Stimulated activated CD8-positive, alpha-beta memory T cell treated with anti-CD3 and anti-CD28 coated beads, Interleukin-4, amount 100 ng/mL, for 4 hours (primary cell): ENCODE measurements at places on chromosomes 3 and 15.
A peak's percentile ranks its signal among the peaks of the same experiment; 100 is the strongest.

- no peak for DNase-seq
These were observed 165.4 kb downstream of the MBNL1 start for GRCh38 chr3:152434142-152434541.

GRCh38 chr15:52155878-52156277 is 35.3 kb downstream of the GNB5 start:
- DNase-seq: no peak

DNA sequence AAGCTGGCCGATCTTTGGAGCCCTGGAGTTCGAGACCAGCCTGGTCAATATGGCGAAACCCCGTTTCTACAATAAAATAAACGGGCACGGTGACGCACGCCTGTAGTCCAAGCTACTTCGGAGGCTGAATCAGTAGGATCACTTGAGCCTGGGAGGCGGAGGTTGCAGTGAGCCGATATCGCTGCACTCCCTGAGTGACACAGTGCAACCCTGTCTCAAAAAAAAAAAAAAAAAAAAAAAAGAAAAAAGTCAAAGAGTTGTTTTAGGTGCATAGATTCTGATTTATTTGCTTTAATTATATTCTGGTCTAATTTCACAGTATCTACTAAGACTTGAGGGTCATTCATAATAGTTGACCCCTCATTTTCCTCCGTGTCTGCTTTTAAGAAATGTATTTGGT is 1.7 kb downstream of the ARL13B start:
- DNase-seq: no peak

DNA sequence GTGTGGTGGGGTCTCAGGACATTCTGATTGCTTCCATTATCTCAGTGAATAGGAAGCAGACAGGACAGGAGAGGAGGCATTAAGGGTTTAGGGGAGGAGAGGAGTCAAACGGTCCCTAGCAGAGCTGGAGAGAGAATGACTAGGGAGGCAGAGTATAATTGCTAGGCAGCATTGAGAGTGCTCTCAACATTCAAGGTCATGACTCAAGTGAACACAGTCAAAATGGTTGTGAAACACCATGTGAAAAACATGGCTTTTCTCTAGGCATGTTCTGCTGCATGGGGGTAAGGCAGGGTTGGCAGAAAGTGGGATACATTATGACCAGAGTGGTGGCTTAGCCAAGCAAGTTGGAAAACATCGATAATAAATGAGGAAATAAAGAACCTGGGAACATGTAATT is 19.5 kb upstream of the HRH1 start:
- no peak for DNase-seq

GRCh38 chr3:46665763-46666452 is 27.6 kb downstream of the ALS2CL start:
- DNase-seq: no peak

DNA sequence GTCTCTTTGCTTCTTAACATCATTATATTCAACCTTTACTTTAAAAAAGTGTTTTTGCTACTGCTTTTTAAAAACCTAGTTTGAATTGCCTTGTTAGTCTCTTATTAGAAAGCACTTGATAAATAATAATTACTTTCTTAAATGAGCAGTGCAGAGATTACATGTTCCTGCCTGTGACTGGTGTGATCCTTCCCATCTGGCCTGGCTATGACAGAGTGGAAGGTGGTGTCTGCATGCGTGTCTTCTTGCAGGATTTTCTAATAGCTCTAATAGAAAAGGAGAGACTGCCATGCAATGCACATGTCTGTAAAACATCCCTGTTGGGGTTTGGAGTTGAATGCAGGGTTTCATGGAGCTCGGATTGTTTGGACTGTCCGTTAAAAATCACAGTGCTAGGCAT is 425.8 kb upstream of the TPM1 start:
- no peak for DNase-seq

- DNase-seq: no peak
These were observed 5.3 kb upstream of the CALML4 start for GRCh38 chr15:68210409-68210756.

- DNase-seq: no peak
These were observed 28.3 kb downstream of the SRP14 start for GRCh38 chr15:40010686-40011085.

- no peak for DNase-seq
These were observed 6.2 kb downstream of the RPL22L1 start for GRCh38 chr3:170863816-170864215.

DNA sequence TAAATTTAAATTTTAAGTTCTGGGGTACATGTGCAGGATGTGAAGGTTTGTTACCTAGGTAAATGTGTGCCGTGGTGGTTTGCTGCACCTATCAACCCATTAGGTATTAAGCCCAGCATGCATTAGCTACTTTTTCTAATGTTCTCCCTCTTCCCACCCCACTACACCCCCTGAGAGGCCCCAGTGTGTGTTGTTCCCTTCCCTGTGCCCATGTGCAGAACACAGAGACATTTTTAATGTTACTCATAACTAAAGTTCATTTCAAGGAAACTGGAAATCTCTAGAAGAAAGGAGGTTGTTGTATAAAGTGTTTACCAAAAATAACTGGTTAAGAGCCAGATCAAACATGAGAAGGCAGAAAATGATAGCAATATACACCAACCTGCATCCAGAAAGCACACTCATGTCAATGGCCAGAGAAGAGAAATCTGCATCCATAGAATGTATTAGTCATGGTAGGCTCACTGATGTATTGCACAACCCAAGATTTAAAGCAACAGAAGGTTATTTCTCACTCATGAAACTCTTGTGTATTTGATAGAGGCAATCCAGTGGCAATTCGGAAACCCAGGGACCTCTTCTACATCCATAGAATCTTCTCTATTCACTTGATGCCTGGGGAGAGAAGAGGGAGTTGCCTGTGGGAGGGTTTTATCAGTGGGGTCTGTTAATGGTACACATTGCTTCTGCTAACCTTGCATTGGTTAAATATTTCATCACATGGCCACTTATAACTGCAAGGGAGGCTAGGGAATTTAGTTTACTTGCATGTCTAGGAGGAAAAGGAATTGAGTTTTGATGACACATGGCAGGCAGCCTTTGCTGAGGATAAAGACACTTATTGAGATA is 321.9 kb upstream of the RASGRP1 start:
- DNase-seq: no peak

- no peak for DNase-seq
These were observed 205.5 kb downstream of the STAG1 start for GRCh38 chr3:136546720-136547119.

DNA sequence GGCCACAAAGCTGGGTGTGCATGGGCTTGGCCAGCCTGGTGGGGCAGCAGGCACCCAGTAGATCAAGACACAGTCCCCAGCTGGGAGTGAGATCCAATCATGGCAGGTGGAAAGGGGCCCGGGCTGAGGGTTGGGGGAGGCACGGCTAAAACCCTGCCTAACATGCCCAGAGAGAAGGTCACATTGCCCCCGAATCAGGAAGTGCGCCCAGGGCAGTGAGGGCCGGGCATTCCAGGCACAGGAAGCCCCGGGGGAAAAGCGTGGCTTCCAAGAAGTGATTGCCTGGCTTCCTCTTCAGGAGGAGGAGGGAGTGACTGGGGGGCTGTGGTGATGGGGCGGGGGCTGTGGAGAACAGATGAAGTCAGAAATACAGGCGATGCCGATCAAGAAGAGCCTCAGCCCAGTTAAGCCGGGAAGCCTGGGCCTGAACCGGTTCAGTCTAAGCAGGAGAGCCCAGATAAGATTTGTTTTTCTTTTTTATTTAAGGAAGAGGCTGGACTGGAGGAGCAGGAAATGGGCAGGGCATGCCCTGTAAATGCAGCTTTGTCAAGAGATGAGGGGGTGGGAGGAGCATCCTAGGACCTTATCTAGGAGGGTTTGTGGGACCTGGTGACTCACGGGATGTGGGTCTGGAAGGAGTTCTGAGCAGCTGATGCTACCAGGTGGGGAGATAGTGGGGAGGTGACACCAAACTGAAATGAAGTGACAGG is 83.9 kb downstream of the CHSY1 start:
- peak; percentile 34 for DNase-seq

GRCh38 chr15:33021806-33022389 is 172.6 kb downstream of the FMN1 start:
- no peak for DNase-seq

DNA sequence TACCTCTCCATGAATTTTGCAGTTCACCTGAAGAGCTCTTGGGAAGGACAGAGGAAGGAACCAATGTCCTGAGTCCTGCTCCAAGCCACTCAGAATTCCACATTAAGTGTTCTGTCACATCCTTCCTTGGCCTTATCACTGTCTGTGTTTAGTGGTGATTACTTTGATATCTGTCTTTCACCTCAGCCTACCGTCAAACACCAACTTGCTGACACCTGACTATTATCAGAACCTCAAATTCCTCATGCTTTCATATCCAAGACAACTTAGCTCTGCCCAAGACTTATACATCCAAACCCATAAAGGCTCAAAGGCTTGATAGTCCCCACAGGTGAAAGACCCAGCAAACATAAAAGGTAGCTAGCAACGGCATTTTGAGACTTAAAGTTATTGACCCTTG is 280.0 kb downstream of the MEX3B start:
- no peak for DNase-seq

DNA sequence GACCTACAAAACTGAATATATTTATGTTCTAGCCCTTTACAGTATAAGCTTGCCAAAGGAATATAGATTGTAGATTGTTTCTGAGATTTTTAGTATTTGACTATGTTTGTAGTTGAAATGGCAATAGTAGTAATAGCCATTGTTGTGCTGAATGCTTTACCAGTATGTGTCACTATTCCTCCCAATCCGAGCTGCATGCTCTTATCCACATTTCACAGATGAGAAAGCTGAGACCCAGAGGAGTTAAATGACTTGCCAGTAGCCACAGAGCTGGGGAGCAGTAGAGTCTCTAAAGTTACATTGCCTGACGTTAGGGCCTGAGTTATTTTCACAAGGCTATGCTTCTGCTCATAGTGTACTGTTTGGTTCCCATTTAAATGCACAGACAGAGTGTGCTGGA is 3.3 kb upstream of the GLB1 start:
- no peak for DNase-seq

DNA sequence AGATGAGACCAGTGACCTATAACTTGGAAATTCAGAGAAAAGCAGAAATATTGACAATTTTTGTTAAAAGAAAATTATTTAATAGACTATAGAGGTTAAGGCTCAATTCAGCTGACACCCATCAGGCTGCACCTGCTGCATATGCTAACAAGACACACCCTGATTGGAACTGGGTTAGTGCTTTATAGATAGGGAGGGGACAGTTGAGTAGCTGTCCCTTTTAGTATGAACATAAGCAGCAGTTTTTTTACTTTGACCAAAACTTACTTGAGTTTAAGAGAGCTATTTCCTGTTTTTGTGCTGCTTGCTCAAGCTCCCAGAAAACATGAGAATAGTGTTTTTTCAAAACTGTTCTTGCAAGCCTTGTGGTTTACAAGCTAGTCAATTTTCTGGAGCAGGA is 292.6 kb downstream of the LRRC3B start:
- no peak for DNase-seq

DNA sequence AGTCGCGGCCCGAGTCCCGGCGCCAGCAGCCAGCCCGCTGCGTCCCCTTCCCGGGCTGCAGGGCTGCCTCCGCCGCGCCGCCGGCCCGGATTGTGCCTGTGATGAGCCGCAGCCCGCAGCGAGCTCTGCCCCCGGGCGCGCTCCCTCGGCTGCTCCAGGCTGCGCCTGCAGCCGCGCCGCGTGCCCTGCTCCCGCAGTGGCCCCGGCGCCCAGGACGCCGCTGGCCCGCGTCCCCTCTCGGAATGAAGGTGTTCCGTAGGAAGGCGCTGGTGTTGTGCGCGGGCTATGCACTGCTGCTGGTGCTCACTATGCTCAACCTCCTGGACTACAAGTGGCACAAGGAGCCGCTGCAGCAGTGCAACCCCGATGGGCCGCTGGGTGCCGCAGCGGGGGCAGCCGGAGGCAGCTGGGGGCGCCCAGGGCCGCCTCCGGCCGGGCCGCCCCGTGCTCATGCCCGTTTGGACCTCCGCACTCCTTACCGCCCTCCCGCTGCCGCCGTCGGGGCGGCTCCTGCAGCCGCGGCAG is 1.2 kb downstream of the CHST2 start:
- DNase-seq: peak; percentile 7

GRCh38 chr15:69706353-69707097 is 253.9 kb downstream of the RPLP1 start:
- DNase-seq: no peak

- DNase-seq: no peak
These were observed 94.8 kb downstream of the SLC9A9 start for GRCh38 chr3:143753456-143753855.

DNA sequence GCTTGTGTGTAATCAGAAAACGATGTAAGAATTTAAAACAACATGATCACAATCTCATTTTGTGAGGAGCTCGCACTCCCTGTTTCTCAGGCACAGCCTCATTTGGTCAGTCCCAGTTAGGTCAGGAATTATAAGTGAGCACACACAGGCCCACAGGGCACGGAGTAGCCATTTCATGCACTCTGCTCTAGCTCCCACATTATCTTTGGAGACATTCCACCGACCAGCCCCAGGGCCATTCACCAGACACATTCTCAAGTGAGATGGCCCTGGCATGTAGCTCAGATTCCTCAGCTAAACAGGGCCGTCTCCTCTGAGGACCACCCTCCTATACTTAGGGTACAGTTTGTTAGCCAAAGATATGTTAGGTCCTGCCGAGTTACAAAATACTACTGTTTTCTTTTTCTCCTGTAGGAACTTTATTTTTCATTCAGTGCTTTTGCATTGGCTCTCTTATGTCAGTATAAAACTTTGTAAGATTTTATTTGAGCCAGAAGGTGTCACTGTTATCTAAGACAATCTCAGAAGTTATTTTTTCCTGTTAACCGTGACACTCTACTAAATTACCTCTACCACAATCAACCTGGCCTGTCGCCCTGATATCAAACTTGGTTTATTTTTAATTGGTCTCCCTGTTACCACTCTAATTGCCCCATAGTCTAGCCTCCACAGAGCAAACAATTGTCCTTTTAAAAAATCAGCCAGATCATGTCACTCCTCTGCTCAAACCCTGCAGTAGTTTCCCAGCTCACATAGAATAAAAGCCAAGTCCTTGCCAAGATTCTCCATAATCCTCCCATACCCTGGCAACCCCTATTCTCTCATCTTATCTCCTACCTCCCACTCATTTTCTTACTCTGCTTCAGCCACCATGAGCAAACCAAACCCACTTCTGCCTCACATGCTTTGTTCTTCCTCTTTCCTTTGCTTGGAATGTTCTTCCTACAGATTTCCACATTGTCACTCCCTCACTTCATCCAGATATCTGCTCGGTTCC is 105.7 kb downstream of the PPP2R3A start:
- no peak for DNase-seq

DNA sequence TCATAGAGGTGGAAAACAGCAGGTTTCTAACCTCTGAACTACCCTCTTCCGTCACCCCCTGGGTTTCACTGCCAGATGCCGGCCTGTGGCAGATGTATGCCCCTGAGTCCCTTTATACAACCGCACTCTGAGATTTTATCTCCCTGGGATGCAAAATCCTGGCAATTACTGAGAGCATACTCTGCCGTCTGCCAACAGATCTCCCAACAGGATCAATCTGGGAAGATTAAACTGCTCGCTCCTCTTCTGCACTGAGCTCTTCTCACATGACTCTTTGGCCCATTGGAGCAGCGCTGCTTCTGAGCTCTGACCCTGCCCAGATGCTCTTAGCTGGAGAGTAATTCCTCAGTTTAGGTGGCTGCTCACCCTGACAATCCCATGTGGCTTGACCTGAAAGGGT is 133.2 kb downstream of the LIPC start:
- no peak for DNase-seq
